ENCODE measurements at places on chromosomes 7 and 10.

DNA sequence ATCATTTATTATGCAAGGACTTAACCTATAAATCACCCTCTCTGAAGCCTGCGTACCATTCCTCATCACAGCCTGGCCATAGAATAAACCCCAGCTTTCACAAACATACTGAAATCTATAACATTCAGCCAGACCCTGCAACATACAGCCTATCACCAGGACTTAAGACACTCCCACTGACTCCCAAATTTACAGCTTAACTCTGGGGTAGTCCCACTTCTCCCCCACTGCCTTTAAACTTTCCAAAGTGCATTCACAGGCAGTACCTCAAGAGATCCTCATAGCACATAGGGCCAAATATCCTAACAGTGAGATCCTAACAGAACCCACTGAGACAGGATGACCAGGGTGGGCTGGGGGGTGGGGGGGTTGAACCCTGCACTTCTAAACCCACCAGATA, 3.5 kb downstream of the LDB1 start:
- no peak for DNase-seq

DNA sequence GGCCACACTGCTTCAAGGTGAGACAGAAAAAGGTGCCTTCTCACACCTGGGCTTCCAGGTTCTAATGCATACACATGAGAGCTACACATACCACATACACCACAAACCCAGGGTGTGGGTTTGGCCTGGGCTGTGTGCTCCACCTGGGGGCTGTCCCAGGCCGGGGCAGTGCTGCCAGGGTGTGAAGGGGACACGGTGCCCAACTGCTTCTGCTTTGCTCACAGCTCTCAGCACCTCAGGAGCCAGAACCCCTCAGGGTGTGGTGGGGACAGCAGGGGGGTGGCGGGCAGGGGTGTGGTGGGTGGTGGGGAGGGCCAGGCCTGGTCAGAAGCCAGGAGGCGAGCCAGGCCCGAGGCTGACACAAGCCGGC, 51.1 kb downstream of the TMEM209 start:
- no peak for DNase-seq

GRCh38 chr10:21100871-21101514, 203.9 kb upstream of the NEBL start:
- no peak for DNase-seq

GRCh38 chr7:137962875-137963507, 38.9 kb downstream of the CREB3L2 start:
- DNase-seq = no peak

DNA sequence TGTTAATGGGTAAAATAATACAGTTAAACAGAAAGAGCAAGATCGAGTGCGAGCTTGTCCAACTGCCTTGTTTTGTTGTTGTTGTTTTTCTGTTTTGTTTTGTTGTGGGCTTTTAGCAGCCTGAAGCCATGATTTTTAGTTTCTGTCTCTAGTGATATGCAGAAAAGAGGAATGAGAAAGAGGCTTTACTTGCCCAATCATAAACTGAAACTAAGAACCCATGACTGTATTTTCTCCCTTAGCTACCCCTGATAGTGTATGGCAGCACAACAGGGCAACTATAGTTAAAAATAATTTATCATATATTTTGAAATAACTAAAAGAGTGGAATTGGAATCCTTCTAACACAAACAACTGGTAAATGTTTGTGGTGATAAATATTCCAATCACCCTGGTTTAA, 493.9 kb downstream of the GLRX3 start:
- DNase-seq = no peak

DNA sequence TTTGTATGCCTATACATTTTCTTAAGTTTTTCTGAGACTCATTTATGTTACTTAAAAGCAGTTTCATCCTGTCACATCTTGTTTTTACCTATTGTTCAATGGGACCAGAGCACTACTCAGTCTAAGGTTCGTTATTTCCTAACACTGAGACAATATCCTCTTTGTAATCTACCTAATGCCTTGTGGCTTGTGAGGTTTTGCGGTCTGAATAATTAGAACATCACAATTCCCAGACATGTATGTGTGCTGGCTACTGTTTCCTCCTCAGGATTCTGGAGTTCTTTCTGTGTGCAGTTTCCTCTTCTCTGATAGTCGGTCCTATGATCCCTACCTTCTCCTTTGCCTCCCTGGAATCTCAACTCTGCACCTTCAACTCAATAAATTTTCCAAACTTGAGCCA, 620.2 kb downstream of the ANKRD7 start:
- no peak for DNase-seq

- no peak for DNase-seq
Observed at GRCh38 chr7:79296553-79297320, 156.7 kb downstream of the MAGI2 start.

GRCh38 chr10:97336006-97336405, 1.5 kb upstream of the FRAT2 start:
- no peak for DNase-seq

DNA sequence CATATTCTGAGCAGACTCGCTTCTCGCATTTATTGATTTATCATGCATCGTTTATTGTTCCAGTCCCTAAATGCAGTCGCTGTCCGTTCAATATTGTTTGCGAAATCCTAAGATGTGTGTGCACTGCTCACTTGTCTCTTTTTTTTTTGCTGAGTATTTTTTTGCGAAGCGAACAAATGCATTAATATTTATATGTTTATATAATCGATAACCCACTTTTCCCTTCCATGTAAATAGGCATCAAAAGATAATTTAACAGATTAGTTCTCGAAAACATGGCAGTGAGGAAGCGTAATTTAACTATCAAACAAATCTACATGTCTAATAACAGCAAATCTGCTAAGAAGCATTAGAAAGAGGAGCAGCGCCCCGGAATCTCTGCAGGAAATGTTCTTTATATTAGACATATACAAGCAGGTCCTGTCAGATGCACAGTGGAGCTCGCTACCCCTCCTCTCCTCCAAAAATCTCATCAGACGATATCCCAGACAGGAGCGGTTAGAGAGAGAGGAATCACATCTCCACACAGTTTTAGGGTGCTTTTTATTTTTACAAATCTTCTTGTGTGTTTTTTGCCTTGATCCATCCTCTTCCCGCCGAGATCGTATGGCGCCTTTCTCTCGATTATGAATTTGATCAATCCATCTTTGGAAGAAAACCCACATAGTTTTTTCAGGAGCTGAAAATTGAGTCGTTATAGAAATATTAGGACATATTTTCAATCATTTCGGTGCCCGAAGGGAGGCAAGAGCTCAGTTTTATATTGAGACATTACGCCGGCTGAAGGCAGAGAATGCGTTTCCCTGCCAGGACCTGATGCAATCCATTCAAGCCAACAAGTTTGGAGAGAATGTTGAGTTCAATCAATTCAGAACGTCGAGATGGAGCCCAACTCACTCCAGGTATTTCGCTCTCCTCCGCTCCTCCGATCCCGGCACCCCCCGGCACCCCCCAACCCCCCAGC, at the start of gene ARID5B:
Gene ARID5B (plus strand): TSS at position 871 of the 964 bp plus-strand sequence. CDS start 11 bp downstream, at position 882.
- DNase-seq = no peak

- no peak for DNase-seq
Observed at GRCh38 chr10:26486304-26486703, 48.2 kb downstream of the APBB1IP start.

- DNase-seq = no peak
Observed at GRCh38 chr7:153835103-153835502, 217.1 kb upstream of the DPP6 start.

DNA sequence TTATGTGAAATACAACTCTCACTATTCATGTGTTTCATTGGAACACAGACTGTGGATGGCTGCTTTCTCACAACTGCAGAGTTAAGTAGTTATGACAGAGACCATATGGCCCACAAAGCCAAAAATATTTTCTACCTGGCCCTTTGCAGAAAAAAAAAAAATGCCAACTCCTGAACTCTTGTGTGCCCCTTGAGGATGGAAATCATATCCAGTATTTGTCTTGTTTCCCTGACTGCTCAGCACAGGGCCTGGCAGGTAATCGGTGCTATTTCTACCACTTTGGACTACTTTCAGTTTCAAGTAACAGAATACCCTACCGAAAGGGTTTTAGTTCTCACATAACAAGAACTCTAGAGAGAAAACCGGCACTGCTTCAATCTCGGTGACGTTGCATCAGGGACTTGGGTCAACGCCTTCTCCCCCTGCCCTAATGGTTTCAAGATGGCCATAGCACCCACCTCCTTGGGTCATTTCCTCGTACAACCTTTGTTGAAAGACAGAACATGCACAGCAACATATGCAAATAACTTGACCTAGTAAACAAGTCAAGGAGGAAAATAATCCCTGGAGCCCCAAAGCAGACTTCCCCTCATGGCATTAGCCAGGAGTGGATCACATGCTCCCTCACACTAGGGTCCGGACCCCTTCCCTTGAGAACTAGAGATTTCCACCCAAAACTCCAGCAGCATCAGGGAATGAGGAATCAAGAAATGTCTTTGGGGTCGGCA, 11.8 kb upstream of the GPNMB start:
- DNase-seq = no peak

DNA sequence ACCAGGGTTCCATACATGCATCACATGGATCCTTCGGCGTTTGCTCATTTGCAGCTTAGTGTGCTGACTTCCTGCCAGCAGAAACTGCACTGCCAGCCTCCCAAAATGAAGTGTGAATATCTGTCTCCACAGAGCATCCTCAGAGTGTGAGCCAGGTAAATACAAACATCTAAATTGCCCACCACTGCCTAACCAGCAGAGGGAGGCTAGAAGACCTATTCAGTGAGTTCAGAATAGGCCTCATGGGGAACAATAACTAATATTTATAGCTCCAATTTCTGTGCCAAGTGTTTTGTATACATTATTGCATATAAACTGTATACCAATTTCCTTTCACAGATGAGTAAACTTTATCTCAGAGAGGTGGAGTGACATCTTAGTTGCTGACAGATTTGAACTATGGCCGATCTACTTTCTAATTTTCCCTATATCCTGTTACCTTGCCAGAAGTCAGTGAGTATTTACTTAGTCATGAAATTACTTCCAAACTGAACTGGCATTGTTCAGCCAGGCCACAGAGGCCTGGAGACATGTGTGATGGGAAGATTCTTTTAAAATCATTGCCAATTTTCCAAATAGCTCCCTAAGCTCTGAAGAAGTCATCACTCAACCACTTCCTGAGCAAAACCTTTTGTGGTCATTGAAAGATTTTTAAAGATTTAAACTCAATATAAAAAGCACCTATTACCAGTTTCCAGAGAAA, 926.5 kb upstream of the GHITM start:
- no peak for DNase-seq

DNA sequence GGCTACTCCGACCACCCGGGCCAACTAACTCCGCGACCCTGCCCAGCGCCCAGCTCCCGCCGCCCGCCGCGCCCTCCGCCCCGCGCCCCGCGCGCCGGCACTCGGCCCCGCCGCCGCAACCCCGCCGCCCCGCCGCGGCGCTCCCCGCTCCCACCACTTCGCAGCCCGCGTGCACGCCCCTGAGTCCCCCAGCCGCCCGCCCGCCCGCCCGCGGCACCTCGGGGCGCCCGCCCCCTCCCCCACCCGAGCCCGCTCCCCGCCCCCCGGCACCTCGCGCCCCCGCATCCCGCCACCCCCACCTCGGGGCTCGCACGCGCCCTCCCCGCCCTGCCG, 598 bp downstream of the JAZF1 start:
- no peak for DNase-seq

- no peak for DNase-seq
Observed at GRCh38 chr10:32150532-32151101, 94.4 kb upstream of the KIF5B start.

GRCh38 chr10:4931587-4931986, 31.6 kb upstream of the AKR1C1 start:
- no peak for DNase-seq

GRCh38 chr7:131327049-131327625, 539 bp upstream of the MKLN1 start:
- no peak for DNase-seq

GRCh38 chr7:52936750-52937149, 98.7 kb upstream of the POM121L12 start:
- no peak for DNase-seq

- DNase-seq = no peak
Observed at GRCh38 chr10:65765006-65765541, 1160.8 kb upstream of the LRRTM3 start.

DNA sequence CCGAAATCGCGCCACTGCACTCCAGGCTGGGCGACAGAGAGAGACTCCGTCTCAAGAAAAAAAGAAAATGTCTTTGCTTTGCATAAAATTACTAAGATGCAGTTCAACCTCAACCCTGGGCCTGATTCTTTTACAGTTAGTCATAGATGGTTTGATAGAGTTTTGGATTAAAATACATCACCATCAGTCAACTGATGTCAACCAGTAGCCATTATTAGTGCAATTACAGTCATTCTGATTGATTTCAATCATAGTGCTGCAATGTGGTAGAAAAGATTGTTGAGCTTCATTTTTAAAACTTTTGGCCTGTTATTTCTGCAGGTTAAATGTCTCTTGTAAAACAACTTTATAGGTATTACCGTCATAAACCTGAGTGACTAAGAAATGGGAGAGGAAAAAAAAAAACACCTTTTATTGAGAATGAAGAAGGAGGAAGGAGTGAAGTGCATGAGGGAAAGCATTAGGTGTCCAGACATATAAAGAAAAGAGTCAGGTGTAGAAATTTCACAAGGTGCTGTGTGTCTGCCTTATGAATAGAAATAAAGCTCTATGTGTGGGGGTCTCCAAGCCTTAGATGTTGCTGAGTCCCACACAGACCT, 150.6 kb downstream of the TRIL start:
- DNase-seq = no peak
